ENCODE measurements at places on chromosomes 11 and 22.

DNA sequence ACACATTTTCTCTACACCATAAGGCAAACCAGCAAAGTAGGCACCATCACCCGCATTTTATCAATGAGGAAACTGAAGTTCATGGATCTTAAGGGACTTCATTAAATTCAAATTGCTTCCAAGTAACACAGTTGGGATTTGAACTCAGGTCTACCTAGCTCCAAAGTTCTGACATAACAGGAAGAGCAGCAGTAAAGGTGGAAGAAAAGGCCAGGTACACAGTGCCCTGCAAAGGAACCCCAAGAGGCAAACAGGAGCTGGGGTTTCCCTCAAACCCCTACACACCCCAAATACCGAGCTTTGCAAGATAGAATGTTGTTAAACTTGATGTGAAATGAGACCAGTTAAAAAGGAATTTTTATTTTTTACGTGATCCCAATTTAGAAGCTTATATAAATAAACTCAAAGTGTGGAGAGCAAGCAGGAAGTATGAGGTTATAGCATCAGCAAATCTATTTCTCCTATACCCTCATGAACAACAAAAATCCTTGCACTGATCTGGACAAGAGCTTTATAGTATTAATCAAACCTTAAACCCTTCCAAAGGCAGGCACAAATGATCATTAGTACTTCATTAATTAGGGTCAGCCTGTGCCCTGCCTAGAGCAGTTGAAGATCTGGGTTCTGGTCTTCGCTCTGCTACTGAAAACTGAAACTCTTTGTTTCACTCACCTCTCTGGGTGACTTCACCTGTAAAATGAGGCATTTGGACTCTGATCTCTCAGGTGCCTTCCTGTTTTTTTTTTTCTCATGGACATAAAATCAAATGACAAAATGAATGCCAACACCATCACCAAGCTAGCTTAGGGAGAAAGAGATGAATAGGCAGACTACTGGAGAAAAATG, 36.5 kb downstream of the SYTL2 start:
- DNase-seq, result no peak

GRCh38 chr22:49458708-49459099, 369.0 kb downstream of the BRD1 start:
- no peak for DNase-seq

DNA sequence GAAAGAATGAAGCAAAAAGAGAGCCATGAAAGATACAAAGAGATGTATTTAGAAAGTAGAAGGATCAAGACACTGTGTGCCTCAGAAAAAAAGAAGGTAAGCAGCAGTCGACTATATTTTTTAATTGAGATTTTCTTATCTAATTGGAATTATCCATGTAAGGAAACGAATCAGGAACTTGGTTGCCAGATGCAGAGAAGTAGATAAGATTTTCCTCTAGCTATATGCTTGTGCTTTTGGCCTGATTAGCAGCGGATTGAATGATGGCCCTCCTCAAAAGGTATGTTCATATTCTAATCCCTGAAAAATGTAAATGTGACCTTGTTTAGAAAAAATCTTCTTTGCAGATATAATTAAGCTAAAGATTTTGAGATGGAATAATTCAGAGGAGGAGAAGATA, 43.9 kb upstream of the CARD18 start:
- DNase-seq, result no peak

DNA sequence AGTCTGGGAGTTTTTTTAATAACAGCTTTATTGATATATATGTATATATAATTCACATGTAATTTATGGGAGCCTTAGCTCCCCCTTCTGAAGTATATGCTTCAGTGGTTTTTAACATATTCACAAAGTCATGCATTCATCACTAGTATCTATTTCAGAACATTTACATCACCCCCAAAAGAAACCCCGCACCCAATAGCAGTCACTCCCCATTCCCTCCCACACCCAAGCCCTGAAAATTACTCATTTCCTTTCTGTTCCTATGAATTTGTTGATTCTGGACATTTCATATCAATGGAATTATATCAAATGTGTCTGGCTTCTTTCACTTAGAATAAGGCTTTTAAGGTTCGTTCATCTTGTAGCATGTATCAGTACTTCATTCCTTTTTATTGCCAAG, 35.6 kb upstream of the SYT7 start:
- no peak for DNase-seq

GRCh38 chr22:27329131-27329850, 472.3 kb downstream of the MN1 start:
- no peak for DNase-seq

GRCh38 chr22:50672041-50672440, 582 bp upstream of the SHANK3 start:
- no peak for DNase-seq

DNA sequence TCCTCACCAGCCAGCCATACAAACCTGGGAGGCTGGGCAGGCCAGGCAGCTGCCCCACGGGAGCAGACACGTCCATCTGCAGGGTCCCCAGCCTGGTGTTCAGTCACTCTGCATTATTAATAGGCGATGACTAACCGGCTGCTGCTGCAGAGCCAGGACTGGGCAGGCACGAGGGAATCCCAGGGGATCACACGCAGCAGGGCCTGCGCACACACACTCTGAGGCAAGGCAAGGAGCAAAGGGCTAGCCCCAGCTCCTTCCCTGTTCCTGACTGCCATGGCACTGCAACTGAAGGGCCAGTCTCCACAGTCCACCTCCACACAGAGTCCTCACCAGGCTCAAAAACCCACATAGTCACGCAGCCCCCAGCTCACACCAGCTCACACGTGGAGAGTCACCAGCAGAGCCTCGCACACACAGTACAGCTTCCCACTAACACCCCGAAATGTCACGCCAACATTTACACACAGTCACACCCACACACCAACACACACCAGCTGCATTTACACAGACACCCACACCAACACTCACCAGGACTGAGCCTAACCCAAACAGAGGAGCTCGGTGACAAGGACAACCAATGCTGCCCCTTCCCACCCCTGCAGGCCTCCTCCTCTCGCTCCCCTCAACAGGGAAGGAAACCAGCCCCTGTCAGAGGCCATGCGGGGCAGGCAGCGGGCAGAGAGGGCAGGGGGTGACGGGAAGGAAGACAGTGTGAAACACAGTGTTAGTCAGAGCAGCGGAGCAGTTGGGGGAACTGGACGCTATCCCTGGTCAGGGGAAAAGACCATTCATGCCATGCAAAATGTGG, 47.3 kb downstream of the NRXN2 start:
- DNase-seq, result no peak

GRCh38 chr11:24844406-24844805, 347.6 kb downstream of the LUZP2 start:
- no peak for DNase-seq

- no peak for DNase-seq
Observed at GRCh38 chr22:26806445-26807175, 149.2 kb downstream of the MIAT start.

DNA sequence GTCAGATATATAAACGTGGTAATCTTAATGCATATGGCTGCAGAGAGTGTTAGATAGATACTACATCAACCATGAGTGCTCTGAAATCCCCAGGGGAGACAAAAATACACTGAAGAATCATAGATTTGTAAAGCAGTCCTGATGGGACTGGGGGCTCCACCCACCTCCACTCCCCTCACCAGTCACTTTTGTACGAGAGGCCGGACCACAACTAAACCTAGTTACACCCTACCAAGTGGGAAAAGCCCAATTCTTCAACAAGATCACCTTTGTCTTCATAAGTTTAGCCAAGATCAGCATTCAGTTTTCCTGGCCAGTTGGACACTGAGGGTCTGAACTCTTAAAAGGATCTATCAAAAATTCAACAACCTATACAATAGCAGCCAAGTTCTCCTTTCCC, 1.5 kb downstream of the SF1 start:
- DNase-seq, result no peak

DNA sequence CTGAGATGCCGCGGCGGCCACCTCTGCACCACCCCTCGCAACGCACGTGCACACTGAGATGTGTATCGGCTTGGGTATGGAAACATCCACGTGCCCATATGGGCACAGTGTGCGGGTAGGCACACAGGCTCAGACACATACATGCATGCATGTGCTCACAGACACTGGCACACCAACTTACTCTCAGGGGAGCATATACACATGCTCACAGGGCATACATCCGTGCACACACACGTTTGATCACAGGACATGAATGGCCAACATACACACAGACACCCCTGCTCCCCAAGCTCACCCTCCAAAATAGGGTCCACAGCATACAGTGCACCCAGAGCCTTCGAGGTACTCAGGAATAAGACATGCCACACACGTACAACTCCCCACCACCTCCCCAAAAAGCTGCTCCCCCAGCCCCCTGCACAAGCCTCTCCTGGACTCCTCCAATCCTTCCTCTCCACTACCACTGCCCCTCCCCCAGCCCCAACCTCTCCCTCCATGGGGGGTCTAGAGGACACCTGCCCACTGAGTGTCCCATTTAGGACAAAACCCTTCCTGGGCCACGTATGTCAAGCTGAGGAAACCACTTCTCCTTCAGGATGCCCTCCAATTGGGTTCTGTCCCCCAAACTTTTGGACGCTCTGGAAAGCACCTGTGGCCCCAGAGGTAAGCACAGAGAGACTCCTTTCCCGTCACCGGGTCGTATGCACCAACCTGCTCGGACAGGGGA, 53.1 kb downstream of the SLC22A12 start:
- no peak for DNase-seq

DNA sequence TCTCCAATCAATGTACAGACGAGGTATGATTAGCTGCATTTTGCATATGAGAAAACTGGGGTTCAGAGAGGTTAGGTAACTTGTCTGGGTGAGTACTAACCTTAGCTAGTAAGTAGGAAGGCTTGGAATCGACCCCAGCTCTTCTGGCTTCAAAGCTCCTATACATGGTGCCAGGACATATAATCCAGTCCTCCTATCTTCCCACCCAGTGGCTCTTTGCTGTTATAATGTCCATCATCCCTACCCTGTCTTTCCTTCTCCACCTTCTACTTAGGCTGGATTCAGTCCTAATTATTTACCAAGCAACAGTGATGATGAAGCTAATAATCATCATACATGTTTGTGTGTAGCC, 20.0 kb downstream of the EHF start:
- DNase-seq, result no peak

DNA sequence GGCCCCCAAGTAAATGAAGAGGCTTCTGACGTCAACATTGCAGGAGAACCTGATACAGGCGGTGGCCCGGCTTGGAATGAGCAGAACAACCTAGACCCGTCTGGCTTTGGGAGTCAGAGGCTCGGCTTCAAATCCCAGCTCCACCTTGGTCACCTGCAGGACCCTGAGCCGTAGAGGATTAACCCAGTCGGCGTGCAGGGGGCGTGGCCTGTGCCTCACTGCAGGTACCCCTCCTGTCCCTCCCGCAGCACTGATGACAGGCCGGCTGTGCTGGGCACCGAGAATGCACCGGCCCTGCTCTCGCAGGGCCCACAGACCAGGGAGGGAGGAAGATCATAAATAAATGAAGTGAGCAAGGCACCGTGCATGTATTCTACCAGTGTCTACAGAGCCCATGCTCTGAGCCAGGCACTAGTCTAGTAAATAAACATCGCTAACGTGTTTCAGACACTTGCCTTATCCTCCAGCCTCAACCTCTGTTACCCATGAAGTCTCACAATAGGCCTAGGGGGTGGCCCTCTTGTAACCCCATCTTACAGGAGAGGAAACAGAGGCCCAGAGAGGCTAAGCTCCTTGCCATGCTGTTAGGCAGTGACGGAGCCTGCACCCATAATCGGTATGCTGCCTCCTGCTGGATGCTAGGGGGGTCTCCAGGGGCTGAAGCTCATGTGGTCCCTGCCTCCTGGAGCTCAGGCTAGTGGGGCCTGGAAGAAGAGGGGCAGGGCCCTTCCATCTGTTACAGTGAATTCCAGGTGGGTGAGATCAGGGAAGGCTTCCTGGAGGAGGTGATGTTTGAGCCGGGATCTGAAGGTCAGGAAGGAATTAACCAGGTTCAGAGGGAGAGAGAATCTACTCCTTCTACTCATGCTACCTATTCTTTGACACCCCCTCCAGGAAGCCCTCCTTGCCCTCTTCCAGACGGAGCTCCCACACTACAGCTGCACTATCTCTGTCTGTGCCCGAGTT, 53.4 kb downstream of the RTL6 start:
- DNase-seq, result no peak

GRCh38 chr22:35510481-35510934, 30.1 kb upstream of the RASD2 start:
- no peak for DNase-seq

DNA sequence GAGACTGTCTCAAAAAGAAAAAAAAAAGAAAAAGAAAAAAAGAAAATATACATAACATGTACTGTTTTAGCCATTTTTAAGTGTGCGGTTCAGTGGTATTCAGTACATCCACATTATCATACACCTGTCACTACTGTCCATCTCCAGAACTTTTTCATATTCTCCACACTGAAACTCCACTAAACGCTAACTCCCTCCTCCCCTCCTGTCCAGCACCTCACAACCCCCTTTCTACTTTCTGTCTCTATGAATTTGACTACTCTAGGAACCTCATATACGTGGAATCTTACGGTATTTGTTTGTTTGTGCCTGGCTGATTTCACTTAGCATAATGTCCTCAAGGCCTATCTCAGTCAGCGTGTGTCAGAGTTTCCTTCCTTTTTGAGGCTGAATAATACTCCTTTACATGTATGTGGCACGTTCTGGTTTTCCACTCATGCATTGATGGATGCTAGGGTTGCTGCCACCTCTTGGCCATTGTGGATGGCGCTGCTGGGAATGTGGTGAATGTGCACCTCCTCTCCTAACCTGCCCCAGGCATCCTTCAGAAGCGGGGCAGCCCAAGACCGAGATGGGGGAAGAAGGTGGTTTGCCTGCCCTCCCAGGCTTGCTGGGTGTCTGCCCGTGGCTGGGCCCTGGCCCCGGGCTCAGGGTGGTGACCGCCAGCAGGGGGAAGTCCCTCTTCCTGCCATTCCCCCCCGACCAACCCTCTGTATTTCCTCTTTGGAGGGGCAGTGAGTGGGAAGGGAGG, 60.5 kb downstream of the BCR start:
- no peak for DNase-seq

DNA sequence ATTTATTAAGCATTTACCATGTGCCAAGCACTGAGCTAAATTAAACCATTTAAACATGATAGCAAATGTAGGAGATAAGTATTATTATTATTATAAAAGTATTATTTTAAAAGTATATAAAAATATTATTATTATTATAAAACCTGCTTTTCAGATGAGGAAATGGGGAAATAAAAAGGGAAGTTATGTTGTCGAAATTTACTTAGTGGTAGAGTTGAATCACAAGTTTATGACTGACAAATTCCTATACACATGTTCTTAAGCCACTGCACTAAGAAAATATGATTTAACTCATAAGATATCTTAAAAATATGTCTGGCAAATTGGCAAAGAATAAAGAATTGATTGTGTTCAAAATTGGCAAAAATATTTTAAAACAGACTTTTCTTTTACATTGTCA, 53.8 kb downstream of the CASP12 start:
- DNase-seq, result no peak

DNA sequence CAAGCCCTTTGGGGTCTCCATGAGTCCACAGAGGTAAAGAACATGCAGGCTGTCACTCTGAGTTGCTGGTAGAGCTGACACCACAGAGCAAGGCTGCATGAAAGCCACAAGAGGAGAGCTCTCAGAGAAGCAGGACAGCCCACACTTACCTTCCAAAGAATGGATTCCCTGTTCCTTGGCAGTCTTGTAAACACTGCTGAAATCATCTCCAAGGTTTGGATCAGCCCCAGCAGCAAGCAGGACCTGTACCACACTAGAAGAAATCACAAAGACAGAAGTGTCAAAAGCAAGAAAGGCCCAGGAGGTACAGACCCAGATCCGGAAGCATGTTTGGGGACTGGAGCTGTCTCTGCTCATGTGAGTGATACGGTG, 54.2 kb downstream of the CLPB start:
- no peak for DNase-seq

- DNase-seq, result no peak
Observed at GRCh38 chr11:109859045-109859724, 234.0 kb upstream of the ZC3H12C start.

- DNase-seq, result no peak
Observed at GRCh38 chr22:38300197-38300945, 16.9 kb downstream of the CSNK1E start.
